GM12892 (cell line): ENCODE measurements at places on chromosomes 6 and 20.

DNA sequence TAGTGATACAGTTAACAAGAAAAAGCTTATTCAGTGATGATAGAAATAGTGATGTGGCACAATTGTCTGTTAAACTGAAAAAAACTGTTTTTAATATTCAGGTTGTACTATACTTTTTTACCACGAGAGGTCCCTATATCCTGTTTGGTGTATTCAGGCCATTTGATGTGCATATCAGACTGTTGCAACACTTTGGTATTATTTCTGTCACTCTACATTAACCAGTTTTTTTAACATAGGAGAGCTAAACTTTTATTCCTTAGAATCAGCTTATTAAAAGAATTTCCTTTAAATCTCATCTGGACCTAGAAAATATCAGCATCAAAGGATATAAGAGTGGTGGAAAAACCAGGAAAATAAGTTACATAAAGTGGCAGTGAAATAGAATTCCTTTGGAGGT is 36.8 kb downstream of the TSPYL4 start:
- no peak for DNase-seq

- DNase-seq = peak; percentile 10
Observed at GRCh38 chr6:70956451-70957283, at the start of gene B3GAT2. B3GAT2 (minus strand) TSS chr6:70957060; CDS start chr6:70956429, 631 bp downstream.

DNA sequence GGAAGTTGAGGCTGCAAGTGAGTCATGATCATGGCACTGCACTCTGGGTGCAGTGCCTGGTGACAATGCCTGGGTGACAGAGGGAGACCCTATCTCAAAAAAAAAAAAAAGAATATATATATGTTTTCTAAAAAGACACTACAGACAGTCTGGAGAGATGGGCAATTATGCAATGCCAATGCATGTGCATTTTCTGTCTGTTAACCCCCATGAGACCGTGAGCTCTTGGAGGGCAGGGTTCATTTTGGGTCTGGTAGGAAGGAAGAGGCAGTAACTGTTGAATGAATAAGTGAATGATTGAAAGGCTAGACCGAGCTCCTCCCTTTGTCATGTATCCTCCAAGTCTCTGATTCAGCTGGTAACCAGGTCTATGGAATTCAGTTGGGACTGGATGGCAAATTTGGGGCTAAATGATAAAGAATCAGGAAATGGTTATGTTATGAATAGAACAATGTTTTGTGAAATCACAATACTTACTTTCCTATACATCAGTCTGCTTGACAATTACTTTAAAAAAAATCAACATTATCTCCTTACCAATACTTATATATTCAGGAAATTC is 5.6 kb upstream of the BLCAP start:
- no peak for DNase-seq

- no peak for DNase-seq
Observed at GRCh38 chr6:24827162-24827561, 28.4 kb upstream of the ARMH2 start.

DNA sequence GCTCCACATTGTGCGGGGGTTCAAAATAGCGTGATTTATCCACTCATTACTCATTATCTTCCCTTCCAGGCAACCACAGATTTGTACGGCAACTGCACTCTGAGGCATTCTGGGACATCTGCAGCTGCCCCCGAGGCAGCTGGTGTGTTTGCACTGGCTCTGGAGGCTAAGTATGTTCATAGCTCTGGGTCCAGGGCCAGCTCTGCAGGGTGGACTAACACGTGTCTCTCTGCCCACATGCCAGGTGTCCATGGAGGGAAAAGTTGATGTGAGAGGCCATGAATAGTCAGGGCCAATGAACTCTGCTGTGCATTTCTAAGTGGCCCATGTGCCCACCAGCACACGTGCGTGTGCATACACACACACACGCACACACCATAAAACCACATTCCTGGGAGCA is 74.9 kb downstream of the BFSP1 start:
- DNase-seq = no peak

- no peak for DNase-seq
Observed at GRCh38 chr20:1600736-1601135, 19.1 kb downstream of the SIRPB1 start.

- no peak for DNase-seq
Observed at GRCh38 chr6:168183613-168183970, 104.6 kb upstream of the FRMD1 start.

DNA sequence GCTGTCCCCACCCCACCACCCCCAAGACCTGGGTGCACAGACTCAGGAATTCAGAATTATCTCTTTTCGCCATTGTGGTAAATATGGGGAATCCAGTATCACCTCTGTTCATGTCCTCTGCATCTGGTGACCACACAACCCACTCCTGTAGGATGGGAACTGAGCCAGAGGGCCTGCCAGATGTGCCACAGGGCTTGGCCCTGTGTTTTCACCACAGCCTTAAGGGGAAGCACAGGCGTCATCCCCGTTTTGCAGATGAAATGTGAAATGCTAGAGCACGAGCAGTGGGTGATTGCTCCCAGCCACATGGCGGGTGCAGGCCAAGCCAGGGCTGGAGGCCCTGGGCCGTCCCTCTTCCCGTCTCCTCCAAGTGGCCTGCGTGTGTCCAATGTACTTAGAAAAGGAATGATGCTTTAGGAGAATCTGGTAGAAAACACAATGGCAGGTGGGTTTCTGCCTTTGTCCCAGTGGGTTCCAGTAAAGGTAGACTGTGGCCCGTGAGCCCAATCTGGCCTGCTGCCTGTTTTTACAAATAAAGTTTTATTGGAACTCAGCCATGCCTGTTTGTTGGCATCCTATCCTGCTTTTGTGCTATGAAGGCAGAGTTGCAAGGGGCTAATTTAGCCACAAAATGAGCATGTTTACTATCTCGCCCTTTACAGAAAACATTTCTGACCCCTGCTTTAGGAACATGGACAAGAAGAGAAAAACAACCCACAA is 309.2 kb downstream of the CDH4 start:
- no peak for DNase-seq

- no peak for DNase-seq
Observed at GRCh38 chr6:169807699-169808607, 56.5 kb downstream of the ERMARD start.

DNA sequence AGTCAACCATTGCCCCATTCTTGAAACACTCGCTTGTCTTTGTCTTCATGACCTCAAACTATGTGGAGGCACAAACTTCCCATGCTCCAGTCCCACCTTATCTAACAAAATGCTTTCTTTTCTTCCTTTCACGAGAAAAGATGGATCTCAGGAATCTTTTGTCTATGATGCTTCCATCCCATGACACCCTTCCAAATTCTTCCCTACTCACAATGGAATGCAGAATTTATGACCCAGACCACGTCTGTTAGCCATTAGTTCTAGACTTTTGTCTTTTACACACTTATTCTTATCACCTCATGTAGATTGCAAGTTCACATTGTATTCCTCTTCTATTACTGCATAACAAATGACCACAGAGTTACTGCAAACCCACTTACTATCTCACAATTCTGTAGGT is 24.2 kb upstream of the LAMP5 start:
- no peak for DNase-seq

- DNase-seq = no peak
Observed at GRCh38 chr6:126721581-126722160, 381.8 kb downstream of the CENPW start.
